ENCODE measurements at places on chromosomes 4 and X. TPM values are rescaled to one million over a fixed set of nuclear protein-coding genes. Genes with fewer than 3 reads are reported as not detected.

DNA sequence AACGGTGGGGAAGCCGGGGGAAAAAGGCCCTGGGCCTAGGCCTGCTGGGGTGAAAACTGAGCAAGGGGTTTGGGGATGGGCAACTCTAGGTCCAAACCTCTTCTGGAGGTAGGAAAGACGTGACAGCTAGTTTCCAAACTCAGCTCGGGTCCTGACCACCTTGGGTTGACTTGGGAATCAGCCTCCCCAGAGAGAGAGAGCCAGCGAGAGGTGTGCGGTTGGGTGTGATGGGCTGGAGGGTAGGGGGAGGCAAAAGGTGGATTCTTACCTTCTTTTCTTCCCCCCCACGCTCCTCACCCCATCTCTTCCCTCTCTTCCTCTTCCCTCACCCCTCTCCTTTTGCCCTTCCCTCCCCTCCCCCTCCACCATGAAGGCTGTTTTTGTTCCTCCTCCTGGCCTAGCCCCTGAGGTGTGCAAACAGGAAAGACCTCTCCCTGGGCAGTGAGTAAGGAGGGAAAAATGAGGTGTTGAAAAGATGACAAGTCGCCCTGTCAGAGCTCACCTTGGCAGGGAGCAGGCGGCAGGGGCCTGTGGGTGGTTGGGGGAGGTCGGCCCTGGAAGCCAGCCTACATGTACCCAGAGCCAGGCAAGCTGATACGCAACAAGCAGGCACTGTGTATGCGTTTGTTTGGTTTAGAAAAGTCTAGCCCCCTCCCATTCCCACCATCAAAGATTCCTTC, 14.8 kb downstream of the PJA1 start:
- no peaks in the 10 kb centered on the region for H3K4me1 ChIP-seq
- no peak overlapping the region for H3K27ac ChIP-seq
- H3K4me3 ChIP-seq = no peak overlapping the region
- DNase-seq = no peak
- H3K36me3 ChIP-seq = no peaks in the 10 kb centered on the region

DNA sequence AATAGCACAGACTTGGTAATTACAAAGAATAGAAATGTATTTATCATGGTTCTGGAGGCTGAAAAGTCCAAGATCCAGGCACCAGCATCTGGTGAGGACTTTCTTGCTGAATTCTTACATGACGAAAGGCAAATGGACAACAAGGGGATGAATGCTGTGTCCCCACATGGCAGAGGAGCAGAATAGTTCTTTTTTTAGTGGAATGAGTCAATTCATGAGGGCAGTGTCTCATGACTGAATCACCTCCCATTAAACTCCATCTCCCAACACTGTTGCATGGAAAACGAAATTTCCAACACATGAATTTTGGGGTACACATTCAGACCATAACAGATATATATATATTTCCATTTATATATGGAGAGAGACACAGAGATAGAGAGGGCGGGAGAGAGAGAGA, 628.3 kb downstream of the TRIML1 start:
- no peaks in the 10 kb centered on the region for H3K4me1 ChIP-seq
- DNase-seq = no peak
- no peaks in the 10 kb centered on the region for H3K36me3 ChIP-seq
- H3K27me3 ChIP-seq = no peaks in the 10 kb centered on the region

- H3K4me1 ChIP-seq = peaks cover 16% of the 10 kb centered on the region
- no peak for DNase-seq
- no peaks in the 10 kb centered on the region for H3K27me3 ChIP-seq
- H3K4me3 ChIP-seq = no peak overlapping the region
These were observed 37.7 kb upstream of the FGF2 start for GRCh38 chr4:122788935-122789334.

GRCh38 chr4:140052050-140052449, 101.9 kb downstream of the MAML3 start:
- H3K4me3 ChIP-seq = no peak overlapping the region
- no peak overlapping the region for H3K27ac ChIP-seq
- no peak for DNase-seq
- H3K36me3 ChIP-seq = no peaks in the 10 kb centered on the region
- peaks cover 8% of the 10 kb centered on the region for H3K4me1 ChIP-seq

DNA sequence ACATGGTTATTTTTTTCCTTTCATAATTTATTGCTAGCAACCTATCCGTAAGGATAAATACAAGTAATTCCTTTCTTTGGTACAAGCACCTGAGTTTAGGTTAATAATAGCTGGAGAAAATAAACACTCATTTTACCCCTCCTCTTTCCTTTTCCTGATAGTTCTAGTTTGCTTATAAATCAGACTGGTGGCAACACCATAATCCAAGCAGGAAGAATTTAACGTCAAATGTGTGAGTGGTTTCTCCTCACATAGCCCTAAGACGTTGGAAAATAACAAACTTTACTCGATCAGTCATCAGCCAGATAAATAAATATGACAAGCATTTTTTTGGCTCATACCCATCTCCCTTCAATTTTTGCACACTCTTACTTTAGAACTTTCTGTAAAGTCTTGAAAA, 190.3 kb upstream of the FAM241A start:
- H3K27me3 ChIP-seq = no peaks in the 10 kb centered on the region

- H3K4me3 ChIP-seq = no peak overlapping the region
- DNase-seq = no peak
- no peak overlapping the region for H3K27ac ChIP-seq
- H3K4me1 ChIP-seq = peaks cover 9% of the 10 kb centered on the region
- H3K36me3 ChIP-seq = no peaks in the 10 kb centered on the region
- H3K27me3 ChIP-seq = no peaks in the 10 kb centered on the region
These were observed 72.4 kb upstream of the TBL1X start for GRCh38 chrX:9392445-9392844.

DNA sequence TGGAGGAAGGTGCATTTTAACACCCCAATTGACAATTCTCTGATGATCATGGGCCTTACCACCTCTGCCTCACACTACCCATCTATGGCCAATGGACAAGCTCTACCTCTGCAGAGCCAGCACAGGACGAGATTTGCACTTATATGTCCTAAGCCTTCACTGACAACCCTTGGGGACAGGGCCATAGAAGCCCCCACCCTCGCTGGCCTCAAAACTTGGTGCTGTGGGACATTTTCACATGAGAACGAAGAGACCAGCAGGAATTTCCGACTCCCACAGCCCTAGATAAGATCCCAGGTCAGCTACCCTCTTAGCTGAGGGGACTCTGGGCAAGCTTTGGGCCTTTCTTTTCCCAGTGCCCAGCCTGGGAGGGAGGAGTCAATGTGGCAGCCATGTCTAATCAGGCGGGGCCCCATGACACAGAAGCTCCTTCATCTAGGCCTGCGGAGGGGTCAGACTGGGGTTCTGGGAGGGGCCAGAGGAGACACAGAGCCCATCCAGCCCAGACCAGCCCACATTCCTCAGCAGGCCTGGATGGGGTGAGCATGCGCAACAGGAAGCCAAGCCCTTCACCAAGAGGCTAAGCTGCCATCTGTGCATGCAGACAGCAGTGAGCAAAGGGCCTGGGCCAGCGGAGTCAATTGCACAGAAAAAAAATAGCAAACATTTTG, 12.1 kb downstream of the PJA1 start:
- H3K27me3 ChIP-seq = no peaks in the 10 kb centered on the region
- DNase-seq = no peak
- no peak overlapping the region for H3K27ac ChIP-seq
- no peaks in the 10 kb centered on the region for H3K36me3 ChIP-seq
- H3K4me1 ChIP-seq = no peaks in the 10 kb centered on the region
- no peak overlapping the region for H3K4me3 ChIP-seq

Gene GPRIN3
- total RNA-seq = 7.9 TPM

- H3K27me3 ChIP-seq = no peaks in the 10 kb centered on the region
- H3K36me3 ChIP-seq = no peaks in the 10 kb centered on the region
- no peak overlapping the region for H3K27ac ChIP-seq
- no peaks in the 10 kb centered on the region for H3K4me1 ChIP-seq
These were observed 42.5 kb upstream of the BBS12 start for GRCh38 chr4:122689972-122690371.

Gene HERC6
- 3.8 TPM for total RNA-seq

GRCh38 chr4:153326513-153326912, 18.0 kb upstream of the MND1 start:
- H3K36me3 ChIP-seq = no peaks in the 10 kb centered on the region
- H3K4me3 ChIP-seq = no peak overlapping the region
- no peak for DNase-seq
- H3K4me1 ChIP-seq = no peaks in the 10 kb centered on the region
- H3K27me3 ChIP-seq = no peaks in the 10 kb centered on the region
- H3K27ac ChIP-seq = no peak overlapping the region

GRCh38 chr4:174318829-174319764, 35.4 kb downstream of the CEP44 start:
- no peaks in the 10 kb centered on the region for H3K4me1 ChIP-seq
- no peak overlapping the region for H3K27ac ChIP-seq
- H3K36me3 ChIP-seq = no peaks in the 10 kb centered on the region
- no peak for DNase-seq

Gene PPEF2
- not detected for total RNA-seq

Gene SMARCAD1
- 7.2 TPM for total RNA-seq

Gene TCEAL7
- total RNA-seq = not detected

- DNase-seq = no peak
- H3K4me1 ChIP-seq = no peaks in the 10 kb centered on the region
- H3K27me3 ChIP-seq = no peaks in the 10 kb centered on the region
These were observed 130.6 kb upstream of the STX18 start for GRCh38 chr4:4672402-4672801.

DNA sequence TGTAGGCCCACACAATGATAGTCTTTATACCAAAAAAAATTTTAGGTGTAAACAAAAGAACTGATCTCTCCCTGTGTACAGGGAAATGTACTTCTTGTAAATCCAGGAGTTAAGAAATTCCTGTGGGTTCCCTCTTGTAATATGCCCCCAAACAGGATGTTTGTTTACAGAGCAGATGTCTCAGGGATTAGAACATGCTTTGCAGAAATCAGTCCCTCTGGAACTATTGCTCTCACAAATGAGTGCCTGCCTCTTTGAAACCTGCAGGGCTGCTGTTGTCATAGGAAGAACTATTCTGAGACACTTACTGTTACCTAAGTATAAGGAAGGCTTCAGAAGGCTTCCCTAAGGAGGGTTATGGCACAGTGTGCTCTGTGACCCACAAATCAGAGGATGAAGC, 35.6 kb downstream of the PAK3 start:
- no peaks in the 10 kb centered on the region for H3K4me1 ChIP-seq
- H3K36me3 ChIP-seq = no peaks in the 10 kb centered on the region
- DNase-seq = no peak
- no peak overlapping the region for H3K4me3 ChIP-seq
- no peak overlapping the region for H3K27ac ChIP-seq

DNA sequence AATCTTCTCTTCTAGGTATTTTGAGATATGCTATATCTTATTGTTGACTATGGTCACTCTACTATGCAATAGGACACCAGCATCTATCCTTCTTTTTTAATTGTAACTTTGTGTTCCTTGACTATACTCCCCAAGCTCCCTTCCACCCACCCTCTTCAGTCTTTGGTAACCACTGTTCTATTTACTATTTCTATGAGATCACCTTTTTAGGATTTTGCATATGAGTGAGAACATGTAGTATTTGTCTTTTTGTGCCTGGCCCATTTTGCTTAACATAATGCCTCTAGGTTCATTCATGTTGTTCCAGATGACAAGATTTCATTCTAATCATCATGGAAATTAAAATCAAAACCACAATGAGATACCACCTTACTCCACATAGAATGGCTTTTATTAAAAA, 63.3 kb upstream of the BANK1 start:
- no peaks in the 10 kb centered on the region for H3K4me1 ChIP-seq
- DNase-seq = no peak
- no peak overlapping the region for H3K4me3 ChIP-seq
- no peaks in the 10 kb centered on the region for H3K27me3 ChIP-seq
- H3K36me3 ChIP-seq = no peaks in the 10 kb centered on the region

DNA sequence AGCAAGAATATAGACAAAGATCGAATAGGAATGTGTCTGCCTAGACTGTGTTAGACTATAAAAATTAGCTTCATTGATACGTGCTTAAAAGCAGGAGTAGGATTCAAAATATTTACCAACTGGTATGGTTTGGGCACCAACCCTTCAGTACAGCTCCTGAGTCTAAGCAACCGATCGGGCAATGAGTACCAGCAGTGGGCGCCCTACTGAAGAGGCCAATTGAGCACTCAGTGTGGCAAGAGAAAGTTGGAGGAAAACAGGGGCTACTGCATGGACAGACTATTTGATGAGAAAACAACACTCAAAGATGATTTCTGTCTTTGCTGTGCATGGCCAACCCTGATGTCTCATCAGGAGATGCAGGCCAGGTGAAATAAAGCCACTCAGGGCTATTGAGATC, 176.0 kb upstream of the NWD2 start:
- DNase-seq = no peak
- no peaks in the 10 kb centered on the region for H3K4me1 ChIP-seq
- H3K27me3 ChIP-seq = no peaks in the 10 kb centered on the region
- no peaks in the 10 kb centered on the region for H3K36me3 ChIP-seq

Gene LAS1L
- total RNA-seq = 11.8 TPM

All from right lobe of liver (tissue), 6 donors.